A549 treated with CORT108297 at 1 μM for 4 hours (cell line): ENCODE measurements at places on chromosomes 13 and 19. TPM values are rescaled to one million over a fixed set of nuclear protein-coding genes. Genes with fewer than 3 reads are reported as not detected.

PSG2 gene
- total RNA-seq = 0.05 TPM in 1 of 5 replicates, not detected in the others

P2RY11 gene
- total RNA-seq = 4.6 to 13.5 TPM (median 7.0 TPM) in 5 replicates

HCST gene
- total RNA-seq = 0.28 to 0.76 TPM (median 0.62 TPM) in 4 of 5 replicates, not detected in the other

SIAH3 gene
- not detected in 5 replicates for total RNA-seq

SLITRK5 gene
- 0.48 to 0.63 TPM (median 0.61 TPM) in 5 replicates for total RNA-seq

PRRG2 gene
- 0.45 to 1.1 TPM (median 0.81 TPM) in 5 replicates for total RNA-seq

NDUFA11 gene
- 194 to 311 TPM (median 301 TPM) in 5 replicates for total RNA-seq

KLK3 gene
- total RNA-seq = not detected in 5 replicates

SPACA4 gene
- 0.20 TPM in 1 of 5 replicates, not detected in the others for total RNA-seq

HNRNPA1L2 gene
- total RNA-seq = 4.7 to 6.8 TPM (median 5.3 TPM) in 5 replicates

LTBP4 gene
- 42.1 to 73.1 TPM (median 63.4 TPM) in 5 replicates for total RNA-seq

PEG3 gene
- total RNA-seq = not detected in 5 replicates

FFAR1 gene
- total RNA-seq = 0.05 TPM in 1 of 5 replicates, not detected in the others
